ENCODE measurements at places on chromosomes 5 and 9. TPM values are rescaled to one million over a fixed set of nuclear protein-coding genes. Genes with fewer than 3 reads are reported as not detected.

GABRA6 gene
- total RNA-seq: not detected

FAM151B gene
- 8.2 TPM for total RNA-seq

OGN gene
- 2.1 TPM for total RNA-seq

PIP5K1B gene
- total RNA-seq: not detected

DRD1 gene
- total RNA-seq: 0.70 TPM

ALDH1A1 gene
- total RNA-seq: 28.2 TPM

PCDHB4 gene
- 0.23 TPM for total RNA-seq

FUT7 gene
- not detected for total RNA-seq

C9 gene
- 1.4 TPM for total RNA-seq

PCSK1 gene
- 1.6 TPM for total RNA-seq

F12 gene
- 0.90 TPM for total RNA-seq

HRCT1 gene
- 12.0 TPM for total RNA-seq

ACTBL2 gene
- total RNA-seq: 0.23 TPM

IFNA21 gene
- not detected for total RNA-seq

ELOVL7 gene
- under 0.01 TPM for total RNA-seq

DNAI1 gene
- total RNA-seq: not detected

NR5A1 gene
- total RNA-seq: not detected

TSLP gene
- total RNA-seq: 1.2 TPM

SOHLH1 gene
- total RNA-seq: not detected

IL5 gene
- total RNA-seq: not detected

Measured in smooth muscle cell of the coronary artery (primary cell).